GM23338 (cell line): ENCODE measurements at places on chromosomes 4 and X. TPM values are rescaled to one million over a fixed set of nuclear protein-coding genes. Genes with fewer than 3 reads are reported as not detected.

- DNase-seq: no peak
- no peaks in the 10 kb centered on the region for H3K27me3 ChIP-seq
- no peak overlapping the region for H3K4me3 ChIP-seq
- peaks cover 11% of the 10 kb centered on the region for H3K36me3 ChIP-seq
These were observed 70.6 kb downstream of the TNIP2 start for GRCh38 chr4:2685541-2685940.

GRCh38 chr4:57355101-57355665 is 245.0 kb upstream of the IGFBP7 start:
- H3K4me1 ChIP-seq: no peaks in the 10 kb centered on the region
- H3K4me3 ChIP-seq: no peak overlapping the region
- H3K36me3 ChIP-seq: no peaks in the 10 kb centered on the region
- H3K27me3 ChIP-seq: no peaks in the 10 kb centered on the region

GRCh38 chr4:152537881-152538280 is 2.0 kb upstream of the FBXW7 start:
- peaks cover 7% of the 10 kb centered on the region; the same call in 1 of the 2 replicates for H3K27me3 ChIP-seq
- no peak for DNase-seq
- H3K4me3 ChIP-seq: peak overlapping the region; percentile 93; the same call in 1 of the 2 replicates
- no peak overlapping the region for H3K27ac ChIP-seq
- H3K4me1 ChIP-seq: peaks cover 5% of the 10 kb centered on the region

DNA sequence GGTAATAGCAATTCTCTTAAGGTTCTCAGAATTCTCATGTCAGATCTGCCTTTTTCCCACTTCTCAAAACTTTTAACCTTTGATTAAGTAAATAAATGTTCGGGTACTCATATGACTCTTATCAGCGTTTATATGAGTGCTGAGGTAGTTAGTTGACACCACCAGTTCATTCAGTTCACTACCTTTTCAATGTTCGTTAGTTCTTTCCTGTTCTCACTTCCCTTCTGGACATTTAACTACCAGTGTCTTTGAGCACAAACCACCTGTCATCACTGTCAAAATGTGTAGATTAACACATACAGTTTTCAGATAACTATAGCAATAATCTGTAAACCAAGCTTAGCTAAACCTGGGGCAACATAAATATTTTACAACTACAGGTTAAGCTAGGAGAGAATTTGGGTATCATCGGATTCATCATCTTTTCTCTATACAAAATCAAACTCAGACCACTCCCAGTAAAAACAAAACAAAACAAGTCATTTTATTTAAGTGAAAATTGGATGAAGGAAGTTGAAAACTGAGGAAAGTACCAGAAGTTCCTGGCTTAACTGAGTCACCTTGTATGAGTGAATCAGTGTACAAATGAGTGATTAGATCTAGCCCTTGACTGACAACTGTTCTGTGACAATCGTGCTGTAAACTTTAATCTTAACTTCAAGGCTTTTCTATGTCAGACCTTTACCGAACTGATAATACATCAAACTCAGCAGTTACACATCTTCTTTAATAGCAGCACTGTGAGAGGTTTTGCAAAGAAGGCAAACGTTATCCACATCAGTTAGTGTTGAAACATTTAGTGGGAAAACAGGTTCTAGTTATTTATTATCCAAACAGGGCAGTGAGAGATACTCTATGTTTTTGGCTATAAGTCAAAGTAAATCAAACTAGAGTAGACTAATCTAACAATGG is 41.9 kb downstream of the ARHGEF38 start:
- H3K27ac ChIP-seq: no peak overlapping the region
- no peaks in the 10 kb centered on the region for H3K27me3 ChIP-seq
- no peaks in the 10 kb centered on the region; the same call in 1 of the 2 replicates for H3K4me1 ChIP-seq
- DNase-seq: no peak
- no peak overlapping the region for H3K4me3 ChIP-seq
- no peaks in the 10 kb centered on the region for H3K36me3 ChIP-seq

GRCh38 chrX:9493936-9494335 is 29.1 kb downstream of the TBL1X start:
- H3K36me3 ChIP-seq: no peaks in the 10 kb centered on the region
- no peak overlapping the region for H3K27ac ChIP-seq
- DNase-seq: no peak

MAP3K15 gene
- 1.4 and 3.1 TPM in 2 replicates for total RNA-seq

DNA sequence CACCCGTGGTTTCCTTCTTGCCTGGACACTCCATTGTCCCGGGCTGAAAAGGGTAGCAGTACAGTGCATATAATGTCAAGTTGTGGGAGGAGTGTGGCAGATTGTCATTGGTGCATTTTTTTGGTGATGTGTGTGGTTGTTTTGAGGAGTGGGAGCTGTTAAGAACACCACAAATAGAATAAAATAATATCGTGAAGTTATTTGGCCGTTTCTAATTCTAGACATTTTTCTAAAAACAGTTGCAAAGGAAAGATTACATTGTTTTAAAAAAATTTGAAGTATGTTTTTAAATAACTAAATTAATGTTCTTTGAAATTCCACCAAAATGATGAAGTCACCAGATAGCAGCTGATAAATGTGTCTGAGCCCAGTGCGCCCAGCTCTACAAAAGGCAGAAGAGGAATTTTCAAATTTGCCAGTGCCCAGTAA is 1.3 kb downstream of the PKD2 start:
- no peaks in the 10 kb centered on the region for H3K36me3 ChIP-seq
- no peak overlapping the region for H3K27ac ChIP-seq
- H3K27me3 ChIP-seq: peaks cover 21% of the 10 kb centered on the region
- H3K4me3 ChIP-seq: peak overlapping the region; percentile 68
- DNase-seq: no peak

CCDC120 gene
- total RNA-seq: 6.8 and 9.9 TPM in 2 replicates

GRCh38 chr4:176504118-176504517 is 184.4 kb downstream of the SPCS3 start:
- H3K4me1 ChIP-seq: no peaks in the 10 kb centered on the region
- H3K27me3 ChIP-seq: no peaks in the 10 kb centered on the region
- H3K4me3 ChIP-seq: no peak overlapping the region
- H3K27ac ChIP-seq: no peak overlapping the region
- H3K36me3 ChIP-seq: no peaks in the 10 kb centered on the region

HPF1 gene
- total RNA-seq: 37.6 and 57.6 TPM in 2 replicates

- no peaks in the 10 kb centered on the region for H3K36me3 ChIP-seq
- H3K4me1 ChIP-seq: no peaks in the 10 kb centered on the region
- no peak overlapping the region for H3K27ac ChIP-seq
- DNase-seq: no peak
- H3K27me3 ChIP-seq: no peaks in the 10 kb centered on the region
- no peak overlapping the region for H3K4me3 ChIP-seq
These were observed 24.8 kb upstream of the WDR19 start for GRCh38 chr4:39157520-39157919.

DNA sequence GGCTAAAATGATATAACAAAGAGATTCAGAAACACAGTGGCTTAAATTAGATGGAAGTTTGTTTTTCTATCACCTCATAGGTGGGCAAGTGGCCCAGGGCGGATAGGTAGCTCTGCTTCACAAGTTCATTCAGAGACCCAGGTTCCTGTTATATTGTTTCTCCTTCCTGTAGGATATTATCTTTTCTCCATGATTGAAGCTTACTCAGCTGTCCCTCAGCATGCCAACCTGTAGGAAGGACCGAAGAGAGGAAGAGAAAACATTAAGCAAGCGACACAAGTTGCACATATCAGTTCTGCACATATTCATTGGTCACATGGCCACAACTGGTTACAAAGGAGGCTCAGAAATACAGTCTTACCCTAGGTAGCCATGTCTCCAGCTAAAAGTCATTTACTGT is 6.9 kb downstream of the KLHL5 start:
- H3K4me3 ChIP-seq: no peak overlapping the region
- no peak overlapping the region for H3K27ac ChIP-seq
- H3K36me3 ChIP-seq: no peaks in the 10 kb centered on the region
- DNase-seq: no peak

DNA sequence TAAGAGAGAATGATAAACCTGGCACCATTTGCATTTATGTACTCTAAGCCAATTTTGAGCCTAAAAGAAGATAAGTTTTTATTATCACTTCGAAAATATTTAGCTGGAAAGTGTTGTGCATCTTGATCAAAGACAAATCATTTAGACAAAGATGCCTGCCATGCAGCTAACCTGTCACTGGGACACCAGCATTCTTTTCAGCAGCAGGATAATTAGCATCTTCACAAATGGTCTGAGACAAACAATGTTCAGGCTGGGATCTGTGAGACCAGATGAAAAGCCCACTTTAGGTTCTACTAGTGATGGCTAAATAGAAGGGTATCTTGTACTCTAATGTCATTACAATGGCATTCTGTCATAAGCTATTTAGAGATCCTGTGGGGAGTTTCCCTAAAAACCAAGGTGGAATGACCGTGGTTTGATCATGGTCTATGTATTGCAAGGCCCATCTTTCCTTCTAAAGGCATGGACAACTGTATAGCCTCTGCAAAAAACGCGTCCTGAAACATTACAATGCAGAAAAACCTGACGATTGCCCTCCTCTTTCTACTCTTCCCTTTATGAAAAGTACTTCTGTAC is 7.2 kb downstream of the PRDM8 start:
- no peak for DNase-seq
- H3K27ac ChIP-seq: no peak overlapping the region
- no peaks in the 10 kb centered on the region for H3K36me3 ChIP-seq
- peaks cover 25% of the 10 kb centered on the region for H3K4me1 ChIP-seq
- H3K4me3 ChIP-seq: no peak overlapping the region

DNA sequence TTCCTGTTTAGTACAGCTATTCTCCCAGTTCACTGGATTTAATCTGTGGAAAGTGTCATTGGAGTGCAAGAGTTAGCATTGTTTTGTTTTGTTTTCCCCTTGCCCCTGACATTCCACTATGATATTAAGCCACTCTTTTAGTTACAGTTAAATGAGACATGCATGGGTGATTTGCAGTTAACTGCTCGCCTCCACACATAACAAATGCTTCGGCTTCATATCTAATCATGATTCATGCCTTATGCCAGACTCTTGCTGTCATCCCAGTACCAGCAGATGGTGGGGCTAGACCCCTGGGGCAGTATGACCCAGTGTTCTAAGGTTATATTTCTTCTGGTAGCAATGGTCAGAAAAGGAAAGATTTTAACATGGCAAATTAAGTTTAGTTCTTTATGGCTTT is 80.1 kb downstream of the RAP1GDS1 start:
- no peaks in the 10 kb centered on the region for H3K36me3 ChIP-seq
- no peak overlapping the region for H3K27ac ChIP-seq

DNA sequence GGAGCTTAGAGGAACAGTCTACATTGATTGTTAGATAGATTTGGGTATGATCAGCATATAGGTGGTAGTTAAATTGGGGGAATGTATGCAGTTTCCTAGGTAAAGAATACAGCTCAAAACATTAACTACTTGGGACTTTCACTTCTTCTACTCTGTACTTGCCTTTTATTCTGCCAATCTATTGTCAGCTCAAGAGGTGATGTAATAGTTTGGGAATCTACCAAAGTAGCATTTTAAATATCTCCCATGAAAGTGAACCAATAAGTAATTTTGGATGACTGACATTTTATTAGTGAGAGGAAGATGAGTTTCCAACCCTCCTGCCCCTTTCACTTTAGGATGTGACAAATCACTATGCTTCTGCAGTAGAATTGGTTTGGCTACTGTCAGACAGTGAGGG is 43.4 kb downstream of the NUDT6 start:
- H3K36me3 ChIP-seq: peaks cover 48% of the 10 kb centered on the region
- no peak overlapping the region for H3K27ac ChIP-seq

SSX4B gene
- total RNA-seq: 0.19 TPM in 1 of 2 replicates, not detected in the other

GRCh38 chr4:184934961-184935360 is 83.3 kb upstream of the HELT start:
- H3K36me3 ChIP-seq: no peaks in the 10 kb centered on the region
- no peak overlapping the region for H3K4me3 ChIP-seq
- DNase-seq: no peak
- H3K27me3 ChIP-seq: no peaks in the 10 kb centered on the region
- H3K4me1 ChIP-seq: peaks cover 3% of the 10 kb centered on the region; the same call in 1 of the 2 replicates

DNA sequence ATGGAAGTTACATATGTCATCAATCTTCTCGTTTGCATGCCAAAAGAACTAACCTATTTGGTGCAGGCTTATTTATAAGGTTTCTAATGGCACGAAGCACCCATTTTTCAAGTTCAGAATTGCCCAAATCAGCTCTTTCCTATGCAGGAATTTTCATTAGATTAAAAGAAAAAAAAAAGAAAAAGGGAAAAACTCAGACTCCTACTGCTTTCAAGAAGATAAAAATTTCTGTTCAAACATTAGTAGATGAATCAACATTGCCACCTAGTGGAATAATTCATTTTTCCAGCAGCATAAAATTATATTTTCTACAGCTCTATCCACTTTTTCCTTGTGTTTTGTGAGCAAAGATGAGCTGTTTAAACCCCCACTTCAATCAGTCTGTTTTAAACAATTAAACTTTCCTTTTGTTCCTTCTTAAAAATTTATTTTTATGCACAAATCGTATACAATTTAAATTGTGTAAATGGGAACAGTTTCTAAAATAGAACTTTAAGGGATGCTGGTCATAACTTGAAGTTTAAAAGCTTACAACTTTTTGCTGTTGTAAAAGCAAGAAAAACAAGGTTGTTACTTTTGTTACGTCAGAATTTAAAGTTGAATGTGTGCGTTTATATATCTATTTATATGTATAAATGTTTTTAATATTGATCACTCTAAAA is 309.9 kb downstream of the ARAP2 start:
- DNase-seq: peak; percentile 65
- no peak overlapping the region for H3K27ac ChIP-seq
- H3K4me3 ChIP-seq: no peak overlapping the region
- no peaks in the 10 kb centered on the region for H3K27me3 ChIP-seq
- peaks cover 9% of the 10 kb centered on the region; the same call in 1 of the 2 replicates for H3K4me1 ChIP-seq

- H3K27me3 ChIP-seq: no peaks in the 10 kb centered on the region
- H3K4me3 ChIP-seq: peak overlapping the region; percentile 54; the same call in 1 of the 2 replicates
These were observed 6.1 kb downstream of the L1CAM start for GRCh38 chrX:153879741-153880439.

GRCh38 chr4:165716472-165716871 is 156.6 kb upstream of the TLL1 start:
- no peak overlapping the region for H3K4me3 ChIP-seq
- no peak overlapping the region for H3K27ac ChIP-seq
- H3K27me3 ChIP-seq: no peaks in the 10 kb centered on the region
- H3K4me1 ChIP-seq: no peaks in the 10 kb centered on the region
- DNase-seq: no peak

DNA sequence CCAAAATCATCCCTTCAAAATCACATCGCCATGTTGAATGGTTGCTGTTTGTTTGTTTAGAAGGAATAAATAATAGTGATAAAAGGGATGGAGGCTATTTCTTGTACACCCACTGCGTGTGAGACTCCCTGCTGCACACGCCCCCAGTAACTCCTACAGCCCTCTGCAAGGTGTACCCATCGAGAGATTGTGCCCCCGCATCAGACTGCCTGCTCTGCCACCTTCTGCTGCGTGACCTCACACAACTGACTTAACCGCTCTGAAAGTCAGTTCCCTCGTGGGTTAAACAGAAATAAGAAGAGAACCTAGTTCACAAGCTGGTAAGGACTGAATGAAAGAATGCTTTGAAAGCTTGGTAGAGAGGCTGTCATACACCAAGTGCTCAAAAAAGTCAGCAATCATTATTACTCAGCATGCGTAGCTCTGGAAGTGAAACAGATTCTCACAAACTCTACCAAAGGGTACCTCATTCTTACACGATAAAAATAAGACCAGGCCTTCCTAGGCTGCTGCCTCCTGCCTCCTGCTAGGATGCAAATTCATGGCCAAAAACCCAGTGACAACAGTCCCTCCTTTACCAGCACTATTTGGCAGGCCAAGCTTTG is 147.1 kb downstream of the CPEB2 start:
- no peak for DNase-seq
- no peak overlapping the region for H3K27ac ChIP-seq
- peaks cover 19% of the 10 kb centered on the region for H3K4me1 ChIP-seq
- H3K4me3 ChIP-seq: no peak overlapping the region
- no peaks in the 10 kb centered on the region for H3K27me3 ChIP-seq

ZNF630 gene
- total RNA-seq: 1.6 and 2.2 TPM in 2 replicates

GRCh38 chr4:176319704-176320339 is at the start of gene SPCS3:
TSS of gene SPCS3 (plus strand) at chr4:176319966. CDS start at chr4:176320077, 111 bp downstream.
- peak; percentile 97 for DNase-seq
- H3K27ac ChIP-seq: peak within 1 kb of the TSS; percentile 88
- no peaks in the 10 kb centered on the region; the same call in 1 of the 2 replicates for H3K4me1 ChIP-seq
